AG09319 (cell line): ENCODE measurements at places on chromosomes 12 and 14.
A peak's percentile ranks its signal among the peaks of the same experiment; 100 is the strongest.

GRCh38 chr12:114879354-114879753 lies 195.4 kb upstream of the TBX3 start:
- DNase-seq, result no peak

DNA sequence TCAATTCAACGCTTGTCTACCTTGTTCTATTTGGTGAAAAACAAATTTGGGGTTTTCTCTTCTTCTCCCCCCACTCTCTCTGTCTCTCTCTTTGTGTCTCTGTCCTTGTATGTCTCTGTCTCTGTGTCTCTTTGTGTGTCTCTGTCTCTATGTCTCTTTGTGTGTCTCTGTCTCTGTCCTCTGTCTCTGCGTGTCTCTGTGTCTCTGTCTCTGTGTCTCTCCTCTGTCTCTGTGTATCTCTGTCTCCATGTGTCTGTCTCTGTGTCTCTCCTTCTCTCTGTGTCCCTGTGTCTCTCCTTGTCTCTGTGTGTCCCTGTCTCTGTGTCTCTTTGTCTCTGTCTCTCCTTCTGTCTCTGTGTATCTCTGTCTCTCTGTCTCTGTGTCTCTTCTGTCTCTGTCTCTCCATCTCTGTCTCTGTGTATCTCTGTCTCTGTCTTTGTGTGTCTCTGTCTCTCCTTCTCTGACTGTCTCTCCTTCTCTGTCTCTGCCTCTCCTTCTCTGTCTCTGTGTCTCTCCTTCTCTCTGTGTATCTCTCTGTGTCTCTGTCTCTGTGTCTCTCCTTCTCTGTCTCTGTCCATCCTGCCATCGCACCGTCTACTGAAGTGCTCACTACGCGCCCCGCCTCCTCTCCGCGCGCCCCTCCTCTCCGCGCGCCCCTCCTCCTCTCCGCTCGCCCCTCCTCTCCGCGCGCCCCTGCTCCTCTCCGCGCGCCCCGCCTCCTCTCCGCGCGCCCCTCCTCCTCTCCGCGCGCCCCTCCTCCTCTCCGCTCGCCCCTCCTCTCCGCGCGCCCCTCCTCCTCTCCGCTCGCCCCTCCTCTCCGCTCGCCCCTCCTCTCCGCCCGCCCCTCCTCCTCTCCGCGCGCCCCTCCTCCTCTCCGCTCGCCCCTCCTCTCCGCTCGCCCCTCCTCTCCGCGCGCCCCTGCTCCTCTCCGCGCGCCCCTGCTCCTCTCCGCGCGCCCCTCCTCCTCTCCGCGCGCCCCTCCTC lies 12.8 kb downstream of the LRCOL1 start:
- DNase-seq, result peak; percentile 35

GRCh38 chr14:75069121-75069810 lies at the start of gene ZC2HC1C:
TSS of gene ZC2HC1C (plus strand) at chr14:75069641. CDS start at chr14:75070574, 933 bp downstream.
- peak; percentile 93 for DNase-seq

DNA sequence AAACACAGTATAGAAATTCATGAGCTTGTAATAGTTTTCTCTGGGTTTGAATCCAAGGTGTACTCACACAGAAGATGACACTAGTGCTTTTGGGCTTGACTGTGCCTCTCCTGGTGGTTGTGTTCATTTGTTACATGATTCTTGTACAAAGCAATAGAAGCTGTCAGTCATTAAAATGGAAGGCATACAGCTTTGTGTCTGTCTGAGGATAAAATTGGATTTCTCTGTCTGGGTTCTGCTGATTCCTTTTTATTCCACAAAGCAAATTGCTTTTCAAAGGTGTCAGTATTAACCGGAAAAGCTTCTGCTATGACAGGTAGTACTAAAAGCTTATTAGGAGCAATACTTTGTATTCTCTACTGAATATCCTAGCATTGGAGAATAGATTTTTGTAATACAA lies 361.2 kb downstream of the SLC6A15 start:
- DNase-seq, result no peak

GRCh38 chr12:75959506-75959905 lies 72.1 kb downstream of the PHLDA1 start:
- DNase-seq, result no peak

GRCh38 chr12:46005823-46006222 lies 15.4 kb upstream of the SCAF11 start:
- DNase-seq, result no peak

DNA sequence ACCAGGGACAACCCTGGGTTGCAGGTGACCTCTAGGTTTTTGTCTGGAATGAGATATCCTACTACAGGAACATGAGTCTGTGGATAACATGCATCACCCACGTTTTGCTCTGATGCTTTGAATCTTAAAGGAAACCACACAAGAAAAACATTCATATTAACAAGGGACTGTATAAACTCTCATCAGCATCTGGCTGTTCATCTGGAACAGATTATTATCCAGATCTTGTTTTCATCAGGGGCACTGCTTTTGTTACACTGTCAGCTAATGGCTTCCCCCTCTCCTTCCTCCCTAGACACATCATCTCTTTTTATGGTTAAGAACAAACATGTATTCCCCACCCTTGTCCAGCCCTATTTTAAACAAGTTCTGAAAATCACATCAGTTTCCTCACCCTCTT lies 1095.7 kb downstream of the AACS start:
- DNase-seq, result no peak

DNA sequence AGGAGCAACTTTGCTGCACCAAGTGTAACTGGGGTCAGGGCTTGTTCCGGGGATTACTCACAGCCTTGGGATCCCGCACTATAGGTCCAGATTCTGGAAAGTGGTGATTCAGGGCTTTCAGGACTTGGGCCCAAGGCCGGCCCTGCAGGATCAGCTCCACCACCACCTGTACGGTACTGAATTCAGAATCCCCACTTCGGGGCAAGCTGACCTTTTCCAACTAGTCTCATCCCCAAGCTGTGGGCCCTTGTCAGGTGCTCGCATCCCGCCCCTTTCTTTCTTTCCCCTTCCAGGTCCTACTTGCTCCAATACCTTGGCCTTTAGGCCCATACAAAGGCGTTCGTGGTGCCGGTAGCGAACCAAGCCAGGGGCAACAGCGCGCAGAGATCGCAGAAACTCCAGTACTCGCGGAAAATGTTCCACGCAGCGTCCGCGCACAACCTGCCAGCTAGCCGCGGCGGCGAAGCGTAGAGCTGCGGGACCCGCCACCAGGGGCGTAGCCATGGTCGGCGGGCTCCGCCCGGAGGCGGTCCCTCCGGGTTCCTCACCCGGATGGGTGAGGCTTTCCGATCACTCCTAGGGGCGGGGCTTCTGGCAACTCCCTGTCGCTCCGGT lies 487 bp downstream of the TINF2 start:
- peak; percentile 73 for DNase-seq

- no peak for DNase-seq
Measured at GRCh38 chr12:120579179-120579578, 2.0 kb downstream of the POP5 start.

- no peak for DNase-seq
Measured at GRCh38 chr12:115623764-115624334, 653.6 kb downstream of the MED13L start.

DNA sequence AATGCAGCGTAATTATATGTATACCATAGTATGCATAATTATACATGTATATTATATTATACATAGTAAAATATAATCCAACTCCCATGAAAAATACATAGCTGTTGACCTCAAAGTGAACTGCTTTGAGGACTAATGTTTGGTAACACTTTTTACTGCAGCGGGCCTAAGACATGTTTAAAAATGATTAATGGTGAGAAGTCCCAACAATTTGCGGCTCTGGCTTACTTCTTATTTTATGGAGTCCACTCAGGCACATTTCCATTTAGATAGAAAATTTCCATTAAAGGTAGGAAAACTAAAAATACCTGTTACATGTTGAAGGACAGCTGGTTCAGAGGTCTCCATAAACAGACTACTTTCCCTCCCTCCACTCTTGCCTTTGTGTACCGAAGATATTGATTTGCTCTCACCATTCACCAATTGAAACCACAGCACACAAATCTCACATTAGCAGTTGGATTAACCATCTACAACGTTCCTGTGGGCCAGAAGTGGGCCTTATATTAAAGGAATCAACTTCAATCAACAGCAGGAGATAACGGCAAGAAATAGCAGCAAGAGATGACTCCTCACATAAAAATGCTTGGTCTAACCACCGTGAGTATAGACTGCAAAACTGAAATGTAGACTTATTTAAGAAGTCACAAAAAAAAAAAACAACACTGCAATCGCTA lies 14.1 kb upstream of the NT5DC3 start:
- no peak for DNase-seq

DNA sequence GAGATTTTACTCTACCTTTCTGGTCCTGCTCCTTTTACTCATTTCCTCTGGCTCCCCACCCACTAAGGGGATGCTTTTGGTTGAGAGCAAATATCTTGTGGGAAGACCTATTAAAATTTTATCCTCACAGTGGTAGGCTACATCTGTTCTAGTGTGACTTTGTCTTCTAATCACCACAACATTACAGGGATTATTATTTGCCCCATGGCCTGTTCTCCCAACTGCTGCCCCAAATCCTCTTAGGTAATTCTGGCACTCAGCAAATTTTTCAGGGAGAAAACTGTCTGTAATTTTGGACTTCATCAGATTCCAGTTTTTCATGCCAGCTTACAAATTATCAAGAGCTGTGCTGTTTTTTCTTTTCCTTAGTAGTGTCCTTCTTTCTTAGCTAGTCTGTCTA lies 172.3 kb downstream of the GPHN start:
- no peak for DNase-seq

DNA sequence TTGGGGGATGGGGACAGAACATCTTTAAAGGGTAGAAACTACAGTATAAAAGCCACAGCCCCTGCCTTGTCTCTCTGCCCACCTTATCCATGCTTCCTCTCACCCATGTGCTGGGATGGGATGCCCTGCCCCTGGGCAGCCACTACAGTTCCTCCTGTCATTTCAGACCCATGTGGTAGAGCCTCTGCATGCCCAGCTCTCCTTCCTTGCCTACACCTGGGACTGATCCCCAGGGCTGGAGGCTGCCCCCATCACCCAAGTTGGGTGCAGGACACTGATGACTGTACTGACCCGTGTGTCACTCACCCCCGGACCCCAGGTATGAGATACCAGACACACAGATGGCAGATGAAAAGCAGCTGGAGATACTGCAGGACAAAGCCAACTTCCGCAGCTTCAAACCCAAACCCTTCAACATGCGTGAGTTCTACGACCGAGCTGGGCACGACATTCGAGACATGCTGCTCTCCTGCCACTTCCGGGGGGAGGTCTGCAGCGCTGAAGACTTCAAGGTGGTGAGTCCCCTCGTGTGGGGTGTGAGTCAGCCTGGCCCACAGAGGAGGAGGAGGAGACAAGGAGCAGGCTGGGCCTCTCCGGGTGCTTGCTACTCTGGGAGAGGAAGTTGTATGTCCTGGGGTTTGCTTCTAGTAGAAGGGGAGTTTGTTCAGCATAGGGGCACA lies 2.2 kb downstream of the ASIC1 start:
- DNase-seq, result no peak

GRCh38 chr12:113803759-113804140 lies 162.4 kb downstream of the RBM19 start:
- DNase-seq, result no peak

GRCh38 chr12:55743406-55744339 lies 751 bp downstream of the GDF11 start:
- DNase-seq, result no peak

DNA sequence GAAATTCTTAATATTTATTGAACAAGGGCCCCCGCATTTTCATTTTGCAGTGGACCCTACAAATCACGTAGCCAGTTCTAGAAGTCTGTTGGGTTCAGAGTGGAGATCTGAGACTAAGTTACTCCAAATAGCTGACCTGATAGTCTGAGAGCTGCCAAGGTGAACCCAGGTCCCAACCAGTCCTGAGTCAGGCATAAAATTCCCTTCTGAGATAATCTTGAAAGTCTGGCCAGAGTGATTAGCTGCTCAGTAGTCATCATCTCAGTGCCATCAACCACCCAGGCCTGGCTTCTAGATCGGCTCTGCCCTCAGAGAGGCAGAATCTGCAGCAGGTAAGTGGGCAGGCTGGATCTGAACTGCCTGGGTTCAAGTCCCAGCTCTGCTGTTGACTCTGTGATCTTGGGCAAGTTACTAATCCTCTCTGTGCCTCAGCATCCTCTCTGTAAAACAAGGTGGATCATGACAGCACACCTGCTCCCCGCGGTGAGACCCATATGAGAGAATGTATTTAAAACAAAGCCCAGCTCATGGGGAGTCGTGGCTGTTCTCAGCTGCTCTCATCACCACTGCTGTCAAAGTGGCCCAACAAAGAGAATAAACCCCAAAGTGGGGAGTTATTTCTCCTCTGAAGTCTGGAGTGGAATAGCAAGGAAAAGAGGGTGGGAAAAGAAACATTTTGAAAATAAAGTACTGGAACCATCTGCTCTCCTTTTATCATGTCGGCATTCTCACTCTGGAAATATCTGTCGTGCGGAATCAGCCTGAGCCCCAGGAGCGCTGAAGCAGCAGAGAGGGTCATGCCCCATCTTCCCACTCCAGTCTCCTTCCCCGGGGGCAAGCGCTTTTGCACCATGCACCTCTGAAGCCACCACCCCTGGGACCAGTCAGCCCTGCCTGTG lies 193.3 kb downstream of the DPF3 start:
- DNase-seq, result no peak

DNA sequence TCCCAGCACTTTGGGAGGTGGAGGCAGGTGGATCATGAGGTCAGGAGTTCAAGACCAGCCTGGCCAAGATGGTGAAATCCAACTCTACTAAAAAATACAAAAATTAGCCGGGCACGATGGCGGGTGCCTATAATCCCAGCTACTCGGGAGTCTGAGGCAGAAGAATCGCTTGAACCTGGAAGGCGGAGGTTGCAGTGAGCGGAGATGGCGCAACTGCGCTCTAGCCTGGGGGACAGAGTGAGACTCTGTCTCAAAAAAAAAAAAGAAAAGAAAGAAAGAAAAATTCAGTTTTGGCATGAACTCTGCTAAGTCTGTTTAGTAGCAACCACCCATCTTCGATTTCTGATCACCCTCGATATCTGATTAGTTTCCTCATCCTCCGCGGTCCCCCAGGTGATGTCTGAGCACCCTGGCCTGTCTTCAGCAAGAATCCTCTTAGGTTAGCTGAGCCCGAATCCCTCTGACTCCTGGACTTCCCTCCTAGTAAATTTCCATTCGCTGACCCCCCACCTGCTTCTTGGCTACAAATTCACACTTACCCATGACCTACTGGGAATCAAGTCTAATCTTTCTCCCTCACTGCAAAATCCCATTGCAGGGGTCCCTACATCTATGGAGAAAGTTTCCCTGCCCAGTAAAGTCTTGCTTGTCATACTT lies 879 bp upstream of the HSPB8 start:
- DNase-seq, result no peak
